ENCODE measurements at places on chromosomes 11 and 22. TPM values are rescaled to one million over a fixed set of nuclear protein-coding genes. Genes with fewer than 3 reads are reported as not detected.

Gene GPHA2
- 2.9 TPM for total RNA-seq

Gene CDC42BPG
- total RNA-seq, result 0.16 TPM

Gene OR5P2
- not detected for total RNA-seq

Gene PATE4
- total RNA-seq, result not detected

Gene POU2AF1
- not detected for total RNA-seq

Gene UCP3
- 2.8 TPM for total RNA-seq

Gene ZBTB16
- 197 TPM for total RNA-seq

Gene KRTAP5-10
- not detected for total RNA-seq

DNA sequence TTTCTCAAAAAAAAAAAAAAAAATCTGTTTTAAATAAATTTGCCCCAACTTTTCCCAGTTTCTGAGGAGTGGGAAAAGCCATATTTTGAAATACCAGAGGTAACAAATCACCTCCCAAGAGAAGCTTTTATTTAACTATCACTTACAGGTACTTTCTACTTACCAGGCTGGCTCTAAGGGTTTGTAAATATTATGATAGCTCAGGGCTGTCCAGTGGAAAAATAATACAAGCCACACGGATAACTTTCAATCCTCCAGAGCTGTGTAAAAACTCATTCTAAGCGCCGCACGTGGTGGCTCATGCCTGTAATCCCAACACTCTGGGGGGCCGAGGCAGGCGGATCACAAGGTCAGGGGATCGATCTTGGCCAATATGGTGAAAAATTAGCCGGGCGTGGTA lies 5.6 kb upstream of the SEC14L4 start:
- no peak overlapping the region for H3K4me3 ChIP-seq
- no peak for DNase-seq
- H3K4me1 ChIP-seq, result no peaks in the 10 kb centered on the region
- H3K27me3 ChIP-seq, result no peaks in the 10 kb centered on the region
- no peak overlapping the region for H3K27ac ChIP-seq

DNA sequence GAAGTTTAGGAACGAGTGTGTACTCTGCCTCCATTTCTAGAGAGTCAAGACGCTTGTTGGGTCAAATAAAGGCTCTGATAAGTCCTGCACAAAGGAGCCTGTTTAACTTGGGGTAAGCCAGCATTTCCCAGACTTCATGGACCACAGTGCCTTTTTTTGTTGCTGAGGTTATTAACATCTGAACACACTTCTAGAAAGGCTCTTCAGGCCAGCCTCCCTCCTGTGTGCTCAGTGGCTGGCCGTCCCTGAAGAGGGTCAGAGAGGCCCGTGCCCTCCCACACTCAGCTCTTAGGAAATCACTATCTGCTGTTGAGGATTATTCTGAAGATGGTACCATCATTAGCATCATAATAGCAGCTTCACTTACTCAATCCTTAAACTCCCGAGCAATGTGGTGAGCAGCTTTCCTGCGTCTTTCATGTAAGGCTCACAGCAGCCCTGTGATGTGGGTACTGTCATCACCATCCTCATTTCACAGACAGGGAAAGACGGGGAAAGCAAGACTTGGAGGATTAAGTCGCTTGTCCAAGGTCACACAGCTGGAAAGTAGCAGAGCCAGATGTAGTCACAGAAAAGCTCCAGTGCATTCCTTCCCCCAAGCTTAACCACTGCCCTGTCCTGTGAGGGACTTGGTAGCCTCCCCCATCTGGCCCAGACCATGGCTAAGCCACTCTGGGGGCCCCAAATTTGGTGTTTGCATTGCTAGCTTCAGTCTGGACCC lies 71.3 kb downstream of the TSPAN18 start:
- no peaks in the 10 kb centered on the region for H3K36me3 ChIP-seq
- no peak overlapping the region for H3K27ac ChIP-seq
- H3K27me3 ChIP-seq, result no peaks in the 10 kb centered on the region
- peaks cover 34% of the 10 kb centered on the region for H3K4me1 ChIP-seq
- no peak overlapping the region for H3K4me3 ChIP-seq

DNA sequence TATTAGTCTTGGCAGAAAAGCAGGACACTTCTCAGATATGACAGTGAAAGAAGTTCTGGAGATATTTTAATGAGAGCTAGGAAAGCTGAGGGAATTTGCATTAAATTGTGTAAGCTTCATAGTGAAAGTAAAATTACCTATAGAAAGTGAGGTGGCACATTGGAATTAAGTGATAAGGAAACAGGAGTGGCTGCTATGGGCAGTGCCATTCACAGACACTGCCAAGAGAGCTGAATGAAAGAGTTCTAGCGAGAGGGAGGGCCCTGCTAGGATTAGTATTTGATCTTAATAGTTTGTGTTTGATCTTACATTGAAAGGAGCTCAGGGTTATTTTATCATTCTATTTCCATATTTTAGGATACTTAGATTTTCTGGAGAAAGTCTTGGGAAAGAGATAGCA lies 351.9 kb downstream of the DDX10 start:
- DNase-seq, result no peak
- no peak overlapping the region for H3K4me3 ChIP-seq
- H3K27me3 ChIP-seq, result no peaks in the 10 kb centered on the region
- H3K36me3 ChIP-seq, result no peaks in the 10 kb centered on the region
- no peak overlapping the region for H3K27ac ChIP-seq

DNA sequence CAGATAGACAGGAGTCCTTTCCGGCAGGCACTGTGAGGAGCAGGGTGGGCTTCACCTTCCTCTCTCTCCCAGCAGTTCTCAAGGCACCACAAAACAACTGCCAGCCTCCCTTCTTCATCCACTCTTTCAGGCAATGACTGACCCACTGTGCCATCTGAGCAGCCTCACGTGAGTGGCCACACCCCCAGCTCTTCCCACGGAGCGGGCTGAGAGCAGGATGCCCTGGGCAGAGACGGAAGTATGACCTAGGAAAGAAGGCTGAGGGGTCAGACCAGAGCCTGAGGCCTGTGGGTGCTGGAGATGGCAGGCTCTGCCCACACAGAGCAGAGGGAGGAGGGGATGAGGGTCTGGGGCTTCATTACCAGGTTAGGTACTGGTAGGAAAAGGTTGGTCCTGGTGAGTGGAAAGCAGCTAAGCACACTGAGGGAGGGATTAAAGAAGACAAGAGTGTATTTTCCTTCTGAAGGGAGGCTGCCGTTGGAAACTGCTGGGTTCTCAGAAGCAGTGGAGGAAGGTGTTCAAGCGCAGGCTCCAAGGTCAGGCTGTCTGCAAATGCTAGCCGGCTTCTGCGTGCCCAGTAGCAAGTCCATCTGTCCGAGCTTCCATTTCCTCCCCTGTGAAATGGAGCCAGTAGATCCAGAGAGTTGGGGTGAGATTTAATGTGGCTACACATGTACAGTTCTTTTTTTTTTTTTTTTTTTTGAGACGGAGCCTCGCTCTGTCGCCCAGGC lies 4.6 kb downstream of the NLRP6 start:
- no peak for DNase-seq
- H3K27ac ChIP-seq, result no peak overlapping the region
- peaks cover 23% of the 10 kb centered on the region for H3K4me1 ChIP-seq
- H3K4me3 ChIP-seq, result no peak overlapping the region
- H3K27me3 ChIP-seq, result peaks cover 90% of the 10 kb centered on the region

GRCh38 chr11:67233584-67234190 lies 32.6 kb upstream of the GRK2 start:
- no peaks in the 10 kb centered on the region for H3K27me3 ChIP-seq
- no peak for DNase-seq
- no peak overlapping the region for H3K27ac ChIP-seq

DNA sequence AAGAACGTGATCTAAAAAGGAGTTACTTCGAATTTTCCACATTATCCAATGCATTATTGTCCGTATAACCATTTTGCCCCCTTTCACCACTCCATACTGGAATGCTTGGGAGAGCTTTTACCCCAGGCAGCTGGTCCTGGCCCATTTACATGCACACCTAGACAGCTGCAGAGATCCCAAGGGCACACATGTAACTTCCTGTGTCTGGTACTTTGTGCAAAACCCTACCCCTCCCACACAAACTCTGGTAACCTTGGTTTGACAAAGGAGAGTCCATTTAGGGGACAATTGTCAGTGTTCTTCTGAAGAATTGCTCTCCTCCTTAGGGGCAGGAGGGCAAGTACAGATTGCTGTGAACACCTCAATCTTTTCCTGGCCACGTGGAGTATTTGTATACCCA lies 57.3 kb upstream of the SORL1 start:
- no peak for DNase-seq
- H3K4me1 ChIP-seq, result peaks cover 6% of the 10 kb centered on the region
- H3K4me3 ChIP-seq, result no peak overlapping the region
- H3K27me3 ChIP-seq, result no peaks in the 10 kb centered on the region
- H3K27ac ChIP-seq, result no peak overlapping the region

DNA sequence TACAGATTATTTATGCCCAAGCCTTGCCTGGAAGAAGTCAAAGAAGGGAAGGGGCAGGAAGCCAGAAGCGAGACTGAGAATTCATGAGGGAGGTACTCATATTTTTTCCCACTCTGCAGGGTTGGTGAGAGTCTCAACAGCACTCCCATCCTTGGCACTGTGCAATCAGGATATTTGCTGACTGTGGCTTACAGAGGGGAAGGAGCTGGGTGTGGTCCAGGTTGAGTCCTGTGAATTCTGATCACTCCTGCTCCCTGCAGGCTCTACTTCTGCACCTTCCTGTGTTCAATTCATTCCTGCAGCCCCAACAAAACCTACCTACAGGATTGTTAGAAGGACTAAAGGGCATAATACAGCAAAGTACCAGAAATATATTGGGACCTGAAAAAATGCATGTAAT lies 530.5 kb downstream of the INSC start:
- H3K27ac ChIP-seq, result no peak overlapping the region
- no peak overlapping the region for H3K4me3 ChIP-seq
- no peak for DNase-seq
- no peaks in the 10 kb centered on the region for H3K36me3 ChIP-seq

DNA sequence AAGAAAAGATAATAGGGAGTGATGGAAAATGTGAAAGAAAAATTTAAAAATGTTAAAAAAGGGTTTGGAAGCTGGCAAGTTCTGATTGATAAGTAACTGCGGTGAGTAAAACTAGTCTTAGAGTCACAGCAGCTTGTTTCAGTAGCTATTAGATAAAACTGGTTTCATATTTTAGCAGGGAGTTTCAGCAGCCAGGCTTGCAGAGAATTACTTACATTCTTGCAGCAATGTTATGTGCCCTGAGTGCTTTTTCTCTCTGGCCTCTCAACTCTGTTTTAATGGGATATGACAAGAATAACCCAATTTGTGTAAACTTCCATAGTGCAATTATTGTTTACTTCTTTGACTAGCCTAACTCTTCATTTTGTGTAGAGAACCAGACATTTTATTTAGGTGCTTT lies 33.6 kb downstream of the PPME1 start:
- peaks cover 7% of the 10 kb centered on the region for H3K36me3 ChIP-seq
- H3K4me1 ChIP-seq, result no peaks in the 10 kb centered on the region
- no peak for DNase-seq
- H3K4me3 ChIP-seq, result no peak overlapping the region
- H3K27me3 ChIP-seq, result no peaks in the 10 kb centered on the region
- no peak overlapping the region for H3K27ac ChIP-seq

- no peak overlapping the region for H3K27ac ChIP-seq
- peaks cover 23% of the 10 kb centered on the region for H3K4me1 ChIP-seq
Observed at GRCh38 chr11:73461964-73462363, 85.8 kb downstream of the RELT start.

GRCh38 chr11:13552784-13553183 lies 57.0 kb upstream of the PTH start:
- H3K4me3 ChIP-seq, result no peak overlapping the region
- H3K27ac ChIP-seq, result no peak overlapping the region
- DNase-seq, result no peak
- no peaks in the 10 kb centered on the region for H3K36me3 ChIP-seq

- no peak overlapping the region for H3K27ac ChIP-seq
- no peak overlapping the region for H3K4me3 ChIP-seq
- no peaks in the 10 kb centered on the region for H3K27me3 ChIP-seq
- DNase-seq, result no peak
- H3K4me1 ChIP-seq, result no peaks in the 10 kb centered on the region
Observed at GRCh38 chr22:30337461-30337778, 10.7 kb upstream of the TBC1D10A start.

DNA sequence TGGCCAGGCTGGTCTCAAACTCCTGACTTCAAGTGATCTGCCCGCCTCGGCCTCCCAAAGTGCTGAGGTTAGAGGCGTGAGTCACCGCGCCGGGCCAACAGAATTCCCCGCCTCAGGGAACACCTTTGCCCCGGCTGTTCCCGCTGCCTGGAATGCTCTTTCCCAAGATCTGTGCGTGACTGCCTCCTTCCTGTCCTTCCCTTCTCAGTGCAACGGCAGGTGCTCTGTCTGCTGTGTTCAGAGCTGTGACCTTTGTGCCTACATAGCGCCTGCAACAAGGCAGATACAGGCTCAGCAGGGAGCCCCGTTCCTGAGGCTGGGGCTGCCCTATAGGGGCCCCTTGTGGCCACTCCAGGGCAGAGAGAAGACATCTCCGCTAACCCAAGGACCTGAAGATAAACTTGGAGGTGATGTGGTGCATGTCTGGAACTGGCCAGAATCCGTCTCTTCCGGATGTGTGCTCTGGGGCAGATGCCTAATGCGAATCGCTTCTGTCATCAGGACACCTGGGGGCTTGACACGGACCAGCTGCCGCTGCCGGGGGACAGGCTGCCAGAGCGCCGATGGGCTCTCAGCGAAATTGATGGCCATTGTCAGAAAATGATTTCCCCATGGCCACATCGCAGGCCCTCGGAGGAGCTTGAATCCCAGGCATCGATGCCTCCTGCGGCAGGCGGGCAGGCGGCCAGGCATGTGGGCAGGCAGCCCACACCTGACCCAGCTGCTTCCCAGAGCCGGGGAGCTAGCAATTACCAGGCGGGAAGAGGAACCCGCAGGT lies 43.5 kb upstream of the TCF20 start:
- H3K36me3 ChIP-seq, result no peaks in the 10 kb centered on the region
- H3K27me3 ChIP-seq, result no peaks in the 10 kb centered on the region
- no peak overlapping the region for H3K27ac ChIP-seq

GRCh38 chr22:32911503-32911902 lies 110.0 kb downstream of the TIMP3 start:
- no peak overlapping the region for H3K27ac ChIP-seq
- no peak overlapping the region for H3K4me3 ChIP-seq
- no peaks in the 10 kb centered on the region for H3K27me3 ChIP-seq
- peaks cover 31% of the 10 kb centered on the region for H3K4me1 ChIP-seq
- no peaks in the 10 kb centered on the region for H3K36me3 ChIP-seq

GRCh38 chr22:48892578-48893287 lies 934.9 kb downstream of the BRD1 start:
- no peak overlapping the region for H3K27ac ChIP-seq
- no peak overlapping the region for H3K4me3 ChIP-seq
- H3K36me3 ChIP-seq, result no peaks in the 10 kb centered on the region
- DNase-seq, result no peak
- peaks cover 11% of the 10 kb centered on the region for H3K27me3 ChIP-seq

DNA sequence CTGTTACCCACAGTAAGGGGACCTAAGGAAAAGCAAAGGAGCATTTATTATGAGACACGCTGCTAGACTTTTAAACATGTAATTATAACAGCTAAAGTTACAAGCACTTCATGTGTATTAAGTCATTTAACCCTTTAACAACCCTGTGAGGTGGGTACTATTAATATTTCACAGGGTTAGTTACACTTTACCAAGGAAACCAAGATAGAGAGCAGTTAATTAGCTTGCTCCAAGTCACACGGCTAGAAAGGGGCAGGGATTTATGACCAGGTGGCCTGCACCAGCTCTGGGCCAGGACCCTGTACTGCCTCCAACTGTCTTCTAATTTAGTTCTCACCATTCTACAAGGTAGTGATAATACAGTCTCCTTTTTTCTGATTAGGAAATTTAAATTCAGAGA lies 74.9 kb downstream of the RPL27A start:
- no peaks in the 10 kb centered on the region for H3K27me3 ChIP-seq
- H3K27ac ChIP-seq, result peak overlapping the region; percentile 81
- peaks cover 69% of the 10 kb centered on the region for H3K4me1 ChIP-seq
- H3K36me3 ChIP-seq, result no peaks in the 10 kb centered on the region
